ENCODE measurements at places on chromosomes 6 and 20.
A peak's percentile ranks its signal among the peaks of the same experiment; 100 is the strongest.

DNA sequence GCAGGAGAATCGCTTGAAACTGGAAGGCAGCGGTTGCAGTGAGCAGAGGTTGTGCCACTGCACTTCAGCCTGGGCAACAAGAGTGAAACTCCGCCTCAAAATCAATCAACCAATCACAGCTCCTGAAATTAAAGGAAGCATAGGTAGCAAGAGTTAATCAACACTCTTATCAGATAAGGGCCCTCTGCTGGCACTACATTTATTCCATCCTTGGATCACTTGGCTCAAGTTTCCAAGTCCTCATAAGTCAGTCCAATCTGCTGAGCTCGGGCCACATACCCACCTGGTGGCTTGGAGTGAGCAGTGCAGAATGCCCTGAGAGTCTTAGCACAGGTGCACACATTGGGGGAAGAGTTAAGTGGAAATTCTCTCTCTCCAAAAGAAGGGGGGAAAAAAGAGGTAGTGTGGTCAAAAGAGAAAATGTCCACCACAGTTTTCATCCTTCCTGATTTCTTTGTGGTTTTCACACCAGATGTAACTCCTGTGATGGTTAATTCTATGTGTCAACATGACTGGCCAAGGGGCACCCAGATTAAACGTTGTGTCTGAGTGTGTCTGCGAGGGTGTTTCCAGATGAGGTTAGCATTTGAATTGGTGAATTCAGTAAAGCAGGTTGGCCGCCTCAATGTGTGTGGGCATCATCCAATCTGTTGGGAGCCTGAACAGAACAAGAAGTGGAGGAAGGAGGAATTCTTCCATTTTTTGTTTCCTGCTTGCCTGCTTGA, 14.2 kb upstream of the FAM8A1 start:
- DNase-seq: no peak

GRCh38 chr6:24205020-24205492, 79.0 kb downstream of the NRSN1 start:
- no peak for DNase-seq

- no peak for DNase-seq
Measured at GRCh38 chr6:4587171-4587570, 189.0 kb upstream of the CDYL start.

- no peak for DNase-seq
Measured at GRCh38 chr6:12528581-12529363, 187.8 kb upstream of the PHACTR1 start.

DNA sequence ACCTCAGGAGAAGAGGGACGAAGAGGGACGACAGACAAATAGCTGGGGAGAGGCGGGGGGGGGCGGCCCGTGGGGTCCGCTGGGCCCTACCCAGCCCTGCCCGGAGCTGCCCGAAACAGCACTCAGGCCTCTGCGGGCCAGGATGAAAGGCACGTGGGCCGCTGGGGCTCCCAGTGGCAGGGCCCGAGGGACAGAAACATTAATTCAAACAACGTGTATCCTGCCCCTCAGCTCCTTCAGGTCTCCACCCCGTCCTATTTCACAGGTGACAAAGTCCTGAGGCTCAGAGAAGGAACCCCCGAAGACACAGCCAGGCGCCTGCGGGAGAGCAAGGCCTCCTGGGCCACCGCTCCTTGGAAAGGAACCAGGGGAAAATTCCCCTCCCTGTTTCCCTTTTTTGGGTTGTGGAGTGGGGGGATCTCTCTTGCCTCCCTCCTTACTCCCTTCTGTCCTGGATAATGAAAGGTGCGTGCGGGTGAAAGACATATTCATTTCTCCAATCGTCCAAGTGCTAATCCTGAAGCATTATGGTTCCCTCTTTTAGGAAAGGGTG, 93.3 kb downstream of the RNASET2 start:
- DNase-seq: no peak

- DNase-seq: no peak
Measured at GRCh38 chr20:19259141-19259591, 46.7 kb downstream of the SLC24A3 start.

DNA sequence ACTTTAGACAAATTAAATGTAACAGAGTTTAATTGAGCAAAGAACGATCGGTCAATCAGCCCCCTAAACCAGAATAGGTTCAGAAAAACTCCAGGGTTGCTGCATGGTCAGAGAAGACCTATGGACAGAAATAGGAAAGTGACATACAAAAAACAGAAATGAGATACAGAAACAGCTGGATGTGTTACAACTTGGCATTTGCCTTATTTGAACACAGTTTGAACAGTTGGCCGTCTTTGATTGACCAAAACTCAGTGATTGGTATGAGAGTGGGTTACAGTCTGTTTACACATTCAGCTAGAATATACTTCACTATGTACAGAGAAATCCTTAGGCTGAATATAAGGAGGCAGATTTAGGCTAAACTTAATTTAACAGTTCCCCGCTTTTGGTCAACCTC, 19.9 kb downstream of the SRSF6 start:
- no peak for DNase-seq

- no peak for DNase-seq
Measured at GRCh38 chr6:17505767-17506280, 94.3 kb upstream of the FAM8A1 start.

DNA sequence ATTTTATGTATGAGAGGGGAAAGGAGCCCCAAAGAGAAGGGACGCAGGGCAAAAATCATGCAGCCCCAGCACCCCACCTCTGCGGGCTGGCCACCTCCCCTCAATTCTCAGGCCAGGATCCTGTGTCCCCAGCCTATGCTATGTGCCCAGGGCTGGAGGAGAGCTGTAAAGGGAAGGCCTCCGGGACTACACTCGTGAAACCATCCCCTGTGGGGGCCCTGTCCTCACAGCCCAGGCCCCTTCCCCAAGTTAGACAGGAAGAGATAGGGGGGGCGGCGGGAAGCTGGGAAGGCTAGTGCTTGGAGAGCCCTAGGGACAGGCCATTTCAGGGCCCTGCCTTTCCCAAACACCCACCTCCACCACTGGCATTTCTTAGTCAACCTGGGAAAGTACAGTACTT, 1.4 kb upstream of the COL11A2 start:
- DNase-seq: no peak

DNA sequence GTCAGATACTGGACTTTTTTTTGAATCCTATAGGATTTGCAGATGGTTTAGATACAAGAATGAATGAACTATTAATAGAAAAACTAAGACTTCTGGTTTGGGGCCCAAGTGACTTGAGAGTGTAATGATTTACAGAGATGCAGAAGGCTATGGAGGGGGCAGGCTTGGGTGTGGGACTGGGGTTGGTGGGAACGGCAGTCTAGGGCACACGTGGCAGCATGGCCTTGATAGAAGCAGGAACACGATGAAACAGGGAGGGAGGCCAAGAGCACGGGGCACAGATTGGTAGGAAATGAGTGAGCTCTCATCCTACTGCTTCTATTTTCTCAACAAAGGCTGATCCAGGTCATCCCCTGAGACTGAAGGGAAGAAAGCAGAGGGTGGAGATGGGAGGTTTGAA, 3.4 kb upstream of the UST start:
- DNase-seq: no peak

- DNase-seq: peak; percentile 72
Measured at GRCh38 chr6:15691250-15691869, 28.5 kb upstream of the DTNBP1 start.
